ENCODE measurements at places on chromosomes 1 and 21. TPM values are rescaled to one million over a fixed set of nuclear protein-coding genes. Genes with fewer than 3 reads are reported as not detected.

CFHR2 gene
- not detected for total RNA-seq

SETSIP gene
- not detected for total RNA-seq

PTGER3 gene
- total RNA-seq, result 0.11 TPM

SPATA45 gene
- not detected for total RNA-seq

CORT gene
- not detected for total RNA-seq

B3GALT5 gene
- 0.05 TPM for total RNA-seq

CHRM3 gene
- total RNA-seq, result 0.32 TPM

SLAMF9 gene
- not detected for total RNA-seq

KCNJ9 gene
- total RNA-seq, result not detected

TAL1 gene
- 0.05 TPM for total RNA-seq

TTLL7 gene
- total RNA-seq, result 0.57 TPM

TRIM46 gene
- 3.5 TPM for total RNA-seq

CDA gene
- not detected for total RNA-seq

LCE6A gene
- total RNA-seq, result not detected

Data from activated T-cell treated with anti-CD3 and anti-CD28 coated beads, Interleukin-2, amount 50 U/mL, for 4 hours (primary cell).